Chondrocyte (in vitro differentiated cells): ENCODE measurements at places on chromosomes 4 and X. TPM values are rescaled to one million over a fixed set of nuclear protein-coding genes. Genes with fewer than 3 reads are reported as not detected.

Gene SLC4A4
- 12.8 to 21.9 TPM (median 14.8 TPM) in 3 replicates for total RNA-seq

Gene OTC
- not detected in 3 replicates for total RNA-seq

Gene S100G
- total RNA-seq, result not detected in 3 replicates

Gene CYTL1
- 49.9 to 67.7 TPM (median 67.3 TPM) in 3 replicates for total RNA-seq

Gene ADAM29
- not detected in 3 replicates for total RNA-seq

Gene ZMAT1
- 3.4 to 4.7 TPM (median 4.0 TPM) in 3 replicates for total RNA-seq

Gene SPIN4
- total RNA-seq, result 3.4 to 7.0 TPM (median 3.8 TPM) in 3 replicates

Gene HTATSF1
- 28.5 to 39.3 TPM (median 29.4 TPM) in 3 replicates for total RNA-seq

Gene CT83
- total RNA-seq, result not detected in 3 replicates

Gene ZAR1
- not detected in 3 replicates for total RNA-seq

Gene SPANXA1
- total RNA-seq, result not detected in 3 replicates

Gene SCD5
- 20.6 to 25.9 TPM (median 22.6 TPM) in 3 replicates for total RNA-seq

- no peak for DNase-seq
These were observed 30.9 kb downstream of the NIPAL1 start for GRCh38 chr4:48047421-48047844.

DNA sequence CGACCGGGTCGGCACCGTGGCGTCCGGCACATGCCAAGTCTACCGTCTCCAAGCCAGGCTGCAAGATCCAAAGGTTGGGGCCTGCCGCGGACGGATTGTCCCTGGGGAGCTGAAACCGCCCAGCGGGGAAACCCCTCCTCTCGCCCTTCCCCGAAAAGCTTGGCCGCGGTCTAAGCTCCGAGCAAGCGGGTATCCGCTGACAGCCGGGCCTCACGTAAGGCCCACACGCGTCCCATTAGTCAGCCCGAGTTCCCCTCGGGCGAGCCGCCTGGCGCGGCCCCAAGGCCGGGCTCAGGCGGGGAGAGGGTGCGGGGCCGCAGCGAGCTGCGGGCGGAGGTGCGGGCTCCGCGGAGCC is 6.8 kb upstream of the BCOR start:
- no peak for DNase-seq

DNA sequence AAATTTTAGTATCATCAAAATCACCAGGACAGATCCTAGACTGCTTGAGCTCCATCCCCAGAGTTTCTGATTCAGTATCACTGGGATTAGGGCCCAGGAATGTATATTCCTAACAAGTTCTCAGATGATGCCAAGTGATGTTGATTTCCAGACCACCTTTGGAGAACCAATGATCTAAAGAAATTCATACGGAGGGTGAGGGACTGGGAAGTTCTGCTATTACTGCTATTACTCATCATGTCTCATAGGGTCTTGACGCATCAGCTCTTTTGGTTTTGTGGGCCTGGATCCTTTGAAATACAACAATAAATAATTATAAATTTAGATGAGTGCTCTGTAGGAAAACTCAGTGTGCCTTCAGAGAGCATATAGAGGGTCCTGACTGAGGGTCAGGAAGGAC is 59.8 kb upstream of the LGI2 start:
- DNase-seq, result no peak

DNA sequence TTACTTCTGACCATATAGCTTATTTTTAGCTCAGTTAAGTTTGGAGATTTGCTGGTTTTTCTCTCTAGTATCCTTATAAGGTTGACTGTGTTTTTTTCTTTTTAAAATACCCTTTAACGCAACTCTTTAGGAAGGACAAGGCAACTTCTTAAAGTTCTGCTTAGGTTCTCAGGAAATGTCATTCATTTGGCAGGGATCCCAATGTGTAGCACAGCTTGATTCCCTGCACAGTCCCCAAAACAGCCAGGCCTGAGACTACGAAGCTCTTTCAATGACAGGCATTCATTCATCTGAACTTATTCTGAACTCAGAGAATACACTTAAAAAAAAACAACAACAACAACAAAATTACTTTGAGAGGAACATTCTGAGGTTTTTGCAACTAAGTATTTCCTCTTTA is 1765.8 kb downstream of the PCDH7 start:
- DNase-seq, result no peak

- no peak for DNase-seq
These were observed 22.6 kb downstream of the PLS3 start for GRCh38 chrX:115583496-115584004.

GRCh38 chr4:83191026-83191425 is 76.5 kb upstream of the PLAC8 start:
- DNase-seq, result no peak

- DNase-seq, result no peak
These were observed 21.7 kb upstream of the TMEM33 start for GRCh38 chr4:41913509-41913908.

GRCh38 chrX:7568130-7568529 is 274.8 kb upstream of the VCX start:
- DNase-seq, result no peak

DNA sequence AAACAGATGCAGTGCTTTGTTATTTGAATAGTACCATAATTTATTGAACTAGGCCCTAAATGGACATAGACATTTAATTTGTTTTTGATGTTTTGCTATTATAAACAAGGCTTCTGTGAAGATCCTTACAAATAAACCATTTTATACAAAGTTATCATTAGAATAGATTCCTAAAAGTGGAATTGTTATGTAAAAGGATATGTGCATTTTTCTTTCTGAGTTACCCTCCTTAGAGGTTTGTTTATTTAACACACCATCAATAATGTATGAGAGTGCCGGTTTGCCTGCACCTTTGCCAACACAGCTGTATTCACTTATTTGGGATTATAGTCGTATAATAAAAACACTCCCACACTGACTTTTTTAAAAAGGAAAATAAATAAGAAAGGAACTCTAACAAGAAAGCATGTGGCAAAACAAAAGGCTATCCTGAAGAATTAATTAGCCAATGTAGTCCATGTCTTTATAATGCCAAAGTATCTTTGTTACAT is 84.8 kb downstream of the PAK3 start:
- no peak for DNase-seq

DNA sequence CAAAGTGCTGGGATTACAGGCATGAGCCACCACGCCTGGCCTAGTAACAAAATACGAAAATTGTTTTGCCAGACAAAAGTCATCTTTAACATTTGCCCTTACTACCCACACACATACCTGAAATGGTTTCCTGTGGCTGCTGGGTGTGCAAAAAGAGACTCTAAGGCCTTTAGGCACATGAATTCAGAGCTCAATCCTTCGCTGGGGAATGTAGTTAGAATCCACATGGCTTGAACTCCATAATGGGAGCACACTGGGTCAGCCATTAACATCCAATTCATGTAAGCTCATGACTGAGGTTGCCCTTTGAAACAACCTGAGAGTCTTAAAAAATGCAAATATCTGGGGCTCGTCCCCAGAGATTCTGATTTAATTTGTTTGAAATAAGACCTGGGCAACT is 87.8 kb downstream of the HPGD start:
- no peak for DNase-seq

GRCh38 chr4:124783847-124784246 is 71.3 kb upstream of the ANKRD50 start:
- DNase-seq, result no peak

- no peak for DNase-seq
These were observed 95.4 kb downstream of the NAF1 start for GRCh38 chr4:163071308-163071707.

DNA sequence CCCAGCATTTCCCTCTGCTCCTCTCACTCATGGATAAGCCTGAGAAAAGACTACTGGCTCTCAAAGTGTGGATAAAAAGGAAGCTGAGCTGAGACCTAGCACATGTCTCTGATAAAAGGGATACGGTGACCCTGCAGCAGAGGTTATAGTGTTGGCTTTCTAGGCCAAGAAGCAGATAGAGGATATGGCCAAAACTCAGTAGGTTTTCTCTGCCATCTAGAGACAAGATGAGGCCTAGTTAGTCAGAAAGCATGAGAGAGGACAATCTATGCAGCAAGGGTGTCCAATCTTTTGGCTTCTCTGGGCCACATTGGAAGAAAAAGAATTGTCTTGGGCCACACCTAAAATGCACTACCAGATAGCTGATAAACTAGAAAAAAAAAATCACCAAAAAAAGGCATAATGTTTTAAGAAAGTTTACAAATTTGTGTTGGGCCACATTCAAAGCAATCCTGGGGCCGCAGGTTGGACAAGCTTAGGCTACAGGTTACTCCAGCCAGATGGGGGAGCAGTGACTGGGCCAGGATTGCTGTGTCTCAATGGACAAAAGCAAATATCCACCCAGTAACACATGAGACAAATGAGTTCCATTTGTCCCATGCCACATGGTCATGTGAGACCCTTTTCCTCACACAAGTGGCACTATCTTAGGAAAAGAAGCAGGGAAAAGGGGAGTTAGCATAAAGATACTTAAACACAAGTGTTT is 411.4 kb downstream of the INPP4B start:
- DNase-seq, result no peak

DNA sequence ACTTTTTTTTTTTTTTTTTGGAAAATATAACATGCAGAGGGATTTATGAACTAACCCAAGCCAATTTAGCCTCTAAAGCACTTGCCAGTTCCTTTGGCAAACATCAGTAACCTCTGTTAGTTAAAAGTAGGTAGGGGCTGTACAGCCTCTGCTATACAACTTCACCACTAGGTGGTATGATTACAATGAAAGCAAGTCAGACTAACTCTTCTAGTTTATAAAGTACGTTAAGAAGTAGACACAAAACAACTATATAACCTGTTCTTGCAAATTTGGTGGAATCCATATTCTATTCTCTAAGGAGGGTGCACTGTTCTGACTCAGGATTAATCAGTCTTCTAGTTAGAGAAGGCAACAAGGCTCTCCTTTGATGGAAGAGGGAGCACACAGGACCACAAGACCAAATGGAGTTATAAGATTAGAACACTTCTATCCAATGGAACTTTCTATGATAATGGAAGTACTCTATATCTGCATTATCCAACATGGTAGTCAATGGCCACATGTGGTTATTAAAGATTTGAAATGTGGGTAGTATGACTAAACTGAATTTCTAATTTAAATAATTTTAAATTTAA is 12.8 kb downstream of the AIMP1 start:
- no peak for DNase-seq

- no peak for DNase-seq
These were observed 388.0 kb downstream of the GPM6A start for GRCh38 chr4:175424111-175424510.

DNA sequence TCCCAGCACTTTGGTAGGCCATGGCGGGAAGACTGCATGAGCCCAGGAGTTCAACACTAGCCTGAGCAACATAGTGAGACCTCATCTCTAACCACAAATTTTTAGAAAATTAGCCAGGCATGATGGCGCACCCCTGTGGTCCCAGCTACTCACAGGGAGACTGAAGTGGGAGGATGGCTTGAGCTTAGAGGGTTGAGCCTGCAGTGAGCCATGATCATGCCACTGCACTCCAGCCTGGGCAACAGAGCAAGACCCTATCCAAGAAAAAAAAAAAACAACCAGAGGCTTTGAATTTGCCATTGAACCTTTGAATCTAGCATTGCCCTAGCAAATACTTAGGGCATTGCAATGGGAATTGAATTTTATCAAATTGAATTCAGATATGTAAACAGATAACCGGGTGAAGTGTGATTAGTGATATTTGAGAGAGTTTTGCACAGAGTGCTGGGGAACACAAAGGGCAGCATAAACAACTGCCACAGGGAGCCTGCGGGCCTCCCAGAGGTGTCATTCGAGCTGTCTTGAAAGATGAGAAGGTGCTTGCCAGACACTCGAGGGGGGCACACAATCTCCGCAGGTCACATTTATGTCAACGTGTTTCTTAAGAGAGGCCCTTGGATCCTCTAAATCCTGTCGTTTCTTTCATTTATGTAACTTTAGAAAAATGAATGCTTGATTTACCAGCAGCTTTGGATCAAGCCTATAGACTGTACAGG is 200.3 kb downstream of the AASDH start:
- no peak for DNase-seq

DNA sequence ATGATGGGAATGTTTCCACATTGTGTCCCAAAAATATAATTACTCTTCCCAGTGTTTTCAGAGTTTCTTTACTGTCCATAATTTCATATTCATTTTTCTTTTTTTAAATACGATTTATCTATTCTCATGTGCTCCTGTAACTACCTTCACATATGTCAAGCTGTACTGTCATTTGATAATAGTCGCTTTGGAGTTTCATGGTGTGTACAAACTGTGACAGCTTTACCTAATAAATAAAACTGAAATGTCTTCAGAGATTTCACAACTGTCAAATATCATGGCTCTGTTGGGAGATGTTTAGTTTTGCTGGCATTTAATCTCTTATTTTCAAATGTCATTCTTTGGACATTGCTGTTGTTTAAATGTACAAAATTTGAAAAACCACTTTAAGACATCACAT is 450.2 kb downstream of the TLL1 start:
- DNase-seq, result no peak

GRCh38 chr4:153466949-153467896 is 1.1 kb downstream of the TMEM131L start:
- DNase-seq, result no peak

GRCh38 chrX:15579778-15580747 is 20.7 kb downstream of the ACE2 start:
- no peak for DNase-seq

- no peak for DNase-seq
These were observed 145.8 kb upstream of the HCCS start for GRCh38 chrX:10965174-10965798.

DNA sequence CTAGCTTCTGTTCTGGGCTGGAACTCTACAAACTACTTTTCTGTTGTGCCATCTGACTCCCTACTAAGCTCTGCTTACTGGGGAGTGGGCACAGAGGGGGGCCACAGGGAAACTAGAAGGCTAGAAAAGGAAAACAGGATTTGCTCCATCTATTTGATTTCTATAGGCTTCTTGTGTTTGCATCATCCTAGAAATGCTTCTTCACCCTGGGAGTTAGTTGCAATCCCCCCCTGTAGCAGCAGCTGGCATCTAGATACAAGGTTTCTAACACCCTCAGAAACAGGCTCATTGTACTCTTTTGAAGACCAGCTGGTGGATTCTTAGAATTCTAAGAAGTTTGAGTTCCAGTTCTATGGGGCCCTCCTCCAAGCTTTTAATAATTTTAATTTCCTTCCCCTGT is 213.4 kb downstream of the TMA16 start:
- DNase-seq, result no peak

- no peak for DNase-seq
These were observed 197.6 kb downstream of the CPXCR1 start for GRCh38 chrX:88944661-88945060.

DNA sequence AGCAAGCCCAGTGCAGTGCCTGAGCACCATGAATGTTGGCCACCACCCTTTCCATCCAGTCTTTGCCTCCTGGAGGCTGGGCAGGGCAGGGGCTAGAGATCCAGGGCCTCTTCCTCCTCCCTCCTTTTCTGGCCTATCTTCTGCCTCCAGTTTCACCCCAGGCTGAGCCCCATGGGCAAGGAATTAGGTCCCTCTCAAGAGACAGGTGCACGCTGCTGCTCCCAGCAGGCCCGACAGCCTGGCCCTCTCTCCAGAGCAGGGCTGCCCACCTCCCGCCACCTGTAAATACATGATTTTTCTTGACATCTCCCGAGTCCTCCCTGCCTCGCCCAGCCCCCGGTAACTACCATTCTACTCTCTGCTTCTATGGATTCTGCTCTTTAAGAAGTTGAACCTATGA is 57.2 kb upstream of the PSAPL1 start:
- DNase-seq, result no peak

DNA sequence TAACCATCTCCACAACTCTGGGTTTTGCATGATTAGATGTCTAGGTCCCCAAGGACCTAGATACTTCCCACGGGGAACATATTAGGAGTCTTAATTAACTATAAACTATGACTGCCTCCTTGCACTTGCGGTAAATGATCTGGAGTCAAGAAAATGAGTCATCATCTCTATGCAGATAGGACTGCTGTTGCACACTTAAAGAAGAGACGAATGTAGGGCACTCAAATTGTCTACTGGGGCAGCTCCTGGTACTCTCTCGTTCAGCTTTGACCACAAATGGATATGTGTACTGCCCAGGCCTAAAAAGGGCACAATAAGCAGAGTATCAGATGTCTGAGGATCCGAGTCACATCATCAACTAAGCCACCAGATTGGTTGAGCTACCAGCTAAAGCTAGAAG is 1783.4 kb upstream of the AGA start:
- no peak for DNase-seq
